NCI-H1092 treated with DMSO at 0.1 percent for 48 hours (cell line): ENCODE measurements at places on chromosomes 16 and 17.

DNA sequence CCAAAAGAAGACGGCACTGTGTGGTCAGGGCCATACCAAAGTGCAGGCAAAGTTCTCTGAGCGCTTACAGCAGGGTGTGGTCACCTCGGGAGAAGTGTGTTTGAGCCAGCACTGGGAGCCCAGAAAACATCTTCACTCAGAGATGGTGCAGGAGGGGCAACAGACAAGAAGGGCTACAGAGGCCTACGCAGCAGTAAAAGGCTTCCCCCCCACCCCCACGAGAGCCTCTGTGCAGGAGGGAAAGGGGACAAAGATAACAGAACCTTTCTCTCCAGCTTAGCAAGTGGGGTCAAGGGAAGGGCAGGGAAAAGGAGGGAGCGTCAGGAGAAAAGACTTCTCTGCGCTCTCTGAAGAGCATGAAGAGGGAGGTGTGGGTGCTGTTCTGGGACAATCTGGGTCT is 2.8 kb downstream of the VAT1 start:
- no peak for DNase-seq

GRCh38 chr16:86452451-86452850 is 57.9 kb upstream of the FOXF1 start:
- no peak for DNase-seq

- no peak for DNase-seq
These were observed 39.6 kb downstream of the BAHCC1 start for GRCh38 chr17:81434681-81435417.

DNA sequence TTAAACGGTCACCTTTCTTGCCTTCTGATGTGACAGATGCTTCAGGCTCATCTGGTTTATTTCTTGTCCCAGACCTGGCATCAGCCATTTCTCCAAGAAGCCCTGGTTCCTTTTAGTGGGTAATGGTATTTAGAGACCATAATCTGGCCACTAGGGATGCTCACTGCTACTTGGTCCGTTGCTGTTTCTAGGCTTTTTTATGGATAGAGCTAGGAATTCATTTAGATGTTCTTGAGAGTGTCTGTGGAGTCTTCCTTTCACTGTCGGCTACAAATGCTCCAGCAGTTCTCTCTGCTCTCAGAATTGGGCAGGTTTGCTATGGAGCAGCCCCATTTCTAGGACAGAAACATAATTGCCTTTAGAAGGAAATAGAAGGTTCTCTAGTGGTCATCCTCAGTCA is 214.5 kb downstream of the KATNIP start:
- DNase-seq: no peak

DNA sequence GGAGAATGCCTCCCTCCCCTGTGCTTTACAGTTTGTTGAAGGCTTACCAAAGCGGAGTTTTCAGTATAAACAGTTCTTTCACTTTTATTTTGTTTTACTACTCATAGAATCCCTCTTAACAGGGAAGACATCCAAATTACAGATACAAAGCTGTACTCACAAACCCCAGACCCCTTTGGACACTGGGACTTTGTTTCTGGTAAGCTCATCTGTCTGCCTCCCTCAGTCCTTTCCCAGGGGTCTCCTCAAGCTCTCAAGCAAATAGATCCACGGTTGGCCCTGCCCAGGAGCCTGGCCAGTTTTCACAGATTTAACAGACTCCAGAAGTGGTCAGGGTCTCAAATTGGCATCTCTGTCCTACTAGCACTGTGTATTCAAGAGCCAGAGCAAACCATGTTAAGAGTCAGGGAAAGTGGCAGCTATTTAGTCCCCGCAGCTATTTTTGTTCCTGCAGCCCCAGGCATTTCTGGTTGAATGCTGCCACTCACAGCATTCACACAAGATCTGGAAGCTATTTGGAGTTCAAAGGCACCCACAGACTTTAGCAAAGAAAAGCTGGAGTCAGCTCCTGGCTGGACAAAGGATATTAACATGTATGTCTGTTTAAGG is 54.2 kb downstream of the TMEM100 start:
- no peak for DNase-seq

- no peak for DNase-seq
These were observed 8.6 kb downstream of the IGSF6 start for GRCh38 chr16:21643785-21644184.
